ENCODE measurements at places on chromosomes 11 and 22. TPM values are rescaled to one million over a fixed set of nuclear protein-coding genes. Genes with fewer than 3 reads are reported as not detected.

Gene KIAA1671
- total RNA-seq, result 18.8 TPM

Gene OVOL1
- total RNA-seq, result not detected

Gene MN1
- total RNA-seq, result 6.4 TPM

Gene LRRC74B
- total RNA-seq, result not detected

Gene ARFGAP2
- 85.0 TPM for total RNA-seq

Gene ZBTB3
- total RNA-seq, result 6.6 TPM

Gene CTNND1
- total RNA-seq, result 97.7 TPM

DNA sequence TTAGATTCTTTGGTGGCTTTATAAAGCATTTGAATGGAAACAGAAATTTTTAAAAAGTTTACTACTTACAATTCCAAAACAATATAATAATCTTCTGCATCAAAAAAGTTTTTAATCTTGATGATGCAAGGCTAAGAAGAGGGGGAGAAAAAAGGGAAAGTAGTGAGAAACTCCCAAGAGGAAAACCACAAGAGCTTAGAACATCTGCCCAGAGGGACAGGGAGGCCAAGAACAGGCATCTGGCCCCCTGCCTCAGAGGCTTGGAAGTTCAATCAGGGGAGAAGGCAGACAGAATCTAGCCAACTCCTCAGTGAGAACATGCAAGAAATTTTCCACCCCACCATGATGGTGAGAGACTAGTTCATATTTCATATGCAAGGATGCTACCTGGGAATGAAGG lies 23.8 kb upstream of the TTC28 start:
- no peaks in the 10 kb centered on the region for H3K36me3 ChIP-seq
- no peaks in the 10 kb centered on the region for H3K27me3 ChIP-seq
- H3K4me1 ChIP-seq, result no peaks in the 10 kb centered on the region
- H3K4me3 ChIP-seq, result no peak overlapping the region
- H3K27ac ChIP-seq, result no peak overlapping the region

- peak overlapping the region; percentile 59 for H3K27ac ChIP-seq
- DNase-seq, result peak; percentile 64
- peaks cover 24% of the 10 kb centered on the region for H3K36me3 ChIP-seq
- H3K4me3 ChIP-seq, result no peak overlapping the region
Observed at GRCh38 chr22:35314161-35314942, 14.7 kb downstream of the TOM1 start.

- no peaks in the 10 kb centered on the region for H3K36me3 ChIP-seq
- DNase-seq, result no peak
- no peak overlapping the region for H3K4me3 ChIP-seq
- H3K27ac ChIP-seq, result no peak overlapping the region
- H3K4me1 ChIP-seq, result peaks cover 5% of the 10 kb centered on the region
Observed at GRCh38 chr11:76810151-76810853, 27.1 kb downstream of the TSKU start.

DNA sequence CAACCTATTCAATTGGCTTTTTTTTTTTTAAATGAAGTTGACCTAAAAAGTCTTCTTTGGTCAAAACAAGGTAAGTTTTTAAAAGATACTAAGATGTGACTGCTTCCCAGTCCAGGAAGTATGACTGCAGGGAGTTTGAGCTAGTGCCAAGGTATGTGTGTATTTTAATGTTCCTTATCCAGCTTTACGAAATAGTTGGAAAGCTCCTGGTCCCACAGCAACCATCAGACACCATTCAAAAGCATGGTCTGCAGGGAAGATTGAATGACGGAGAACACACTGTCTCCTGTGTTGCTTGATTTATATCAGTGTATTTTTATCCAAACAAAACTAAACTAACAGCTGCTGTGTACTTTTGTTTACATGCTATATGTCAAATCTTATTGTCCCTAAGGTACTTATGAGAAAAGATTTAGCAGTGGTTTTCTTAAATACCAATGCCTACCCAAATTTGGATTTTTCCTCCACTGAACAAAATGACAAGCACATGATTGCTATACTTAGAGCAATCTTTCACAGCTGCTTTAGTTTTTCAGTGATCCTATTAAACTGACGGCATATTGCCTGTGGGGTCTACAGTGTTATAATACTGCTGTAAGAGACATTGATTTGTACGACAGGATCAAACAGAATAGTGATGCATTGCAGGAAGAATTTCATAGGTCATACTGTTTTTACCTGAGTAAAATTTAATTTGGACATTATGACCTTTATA lies 122.9 kb downstream of the DCDC1 start:
- no peaks in the 10 kb centered on the region for H3K27me3 ChIP-seq
- no peak overlapping the region for H3K4me3 ChIP-seq
- no peak overlapping the region for H3K27ac ChIP-seq
- H3K4me1 ChIP-seq, result no peaks in the 10 kb centered on the region
- no peaks in the 10 kb centered on the region for H3K36me3 ChIP-seq

GRCh38 chr11:62186195-62186594 lies 3.8 kb upstream of the SCGB1D1 start:
- no peak for DNase-seq
- H3K4me1 ChIP-seq, result no peaks in the 10 kb centered on the region
- H3K27me3 ChIP-seq, result no peaks in the 10 kb centered on the region
- H3K27ac ChIP-seq, result no peak overlapping the region
- H3K4me3 ChIP-seq, result no peak overlapping the region

DNA sequence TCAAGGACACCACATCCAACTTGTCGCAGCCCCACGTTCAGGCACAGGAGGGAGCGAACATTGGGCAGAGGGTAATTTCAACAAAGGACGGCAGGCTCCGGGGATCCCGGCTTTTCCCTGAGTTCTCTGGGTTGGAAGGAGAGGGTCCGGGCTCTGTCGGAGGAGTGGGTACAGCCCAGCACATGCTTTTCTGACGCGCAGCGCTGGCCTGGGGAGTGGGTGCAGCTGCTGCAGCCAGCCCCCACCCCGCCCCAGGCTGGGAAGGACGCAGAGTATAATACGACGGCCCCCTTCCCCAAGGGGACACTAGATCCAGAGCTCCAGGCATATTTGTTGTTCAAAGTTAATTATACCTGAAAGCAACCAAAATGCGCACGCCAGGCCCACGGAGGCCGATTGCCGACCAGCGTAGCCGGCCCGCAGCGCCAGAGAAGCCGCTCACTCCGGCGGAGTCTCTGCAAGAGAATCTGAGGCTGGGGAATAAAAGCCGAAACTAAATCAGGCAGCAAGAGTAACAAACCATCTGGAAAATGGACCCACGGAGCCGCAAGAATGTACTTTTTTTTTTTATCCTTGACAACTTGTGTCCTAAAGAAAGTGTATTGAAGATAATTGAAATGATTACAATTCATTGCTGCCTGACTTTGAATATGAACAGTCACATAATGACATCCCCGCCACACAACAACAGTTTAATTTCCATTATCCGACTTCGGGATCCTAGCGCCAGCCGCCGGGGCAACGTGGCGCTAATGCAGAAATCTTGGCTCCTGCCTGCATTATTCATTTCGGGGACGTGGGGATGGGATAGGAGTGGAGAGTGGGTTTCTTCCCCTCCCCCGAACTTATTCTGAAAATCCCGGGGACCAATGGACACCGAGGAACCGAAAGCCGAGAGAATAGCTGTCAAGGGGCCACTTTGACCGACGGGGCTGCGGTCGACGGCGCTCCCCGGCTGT lies 14.0 kb upstream of the PAX6 start:
- H3K36me3 ChIP-seq, result no peaks in the 10 kb centered on the region
- H3K27me3 ChIP-seq, result peaks cover 77% of the 10 kb centered on the region
- no peak overlapping the region for H3K4me3 ChIP-seq
- no peak overlapping the region for H3K27ac ChIP-seq

DNA sequence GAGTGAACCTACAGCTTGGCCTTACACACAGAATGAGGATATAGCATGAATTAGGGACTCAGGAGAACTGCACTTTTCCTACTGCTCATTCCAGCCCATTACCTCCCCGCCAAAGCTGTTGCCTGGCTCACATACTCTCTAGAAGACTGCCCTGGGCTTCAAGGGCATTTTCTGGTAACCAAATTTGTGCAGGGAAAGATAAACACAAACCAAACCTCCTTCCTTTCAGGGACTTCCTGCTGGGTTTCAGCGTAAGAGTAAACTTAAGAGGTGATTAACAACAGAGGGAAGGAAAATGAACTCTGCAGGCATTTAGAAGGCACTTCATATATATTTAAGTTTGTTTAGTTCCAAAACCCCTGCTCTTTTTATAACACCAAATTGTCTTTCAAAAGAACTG lies 194.9 kb downstream of the SWAP70 start:
- H3K4me1 ChIP-seq, result peaks cover 12% of the 10 kb centered on the region
- peaks cover 19% of the 10 kb centered on the region for H3K36me3 ChIP-seq
- DNase-seq, result no peak
- H3K4me3 ChIP-seq, result no peak overlapping the region
- H3K27me3 ChIP-seq, result no peaks in the 10 kb centered on the region

- no peaks in the 10 kb centered on the region for H3K27me3 ChIP-seq
- H3K4me3 ChIP-seq, result no peak overlapping the region
- no peaks in the 10 kb centered on the region for H3K4me1 ChIP-seq
- H3K27ac ChIP-seq, result no peak overlapping the region
- H3K36me3 ChIP-seq, result no peaks in the 10 kb centered on the region
- DNase-seq, result no peak
Observed at GRCh38 chr22:37259540-37260029, 15.5 kb upstream of the RAC2 start.

DNA sequence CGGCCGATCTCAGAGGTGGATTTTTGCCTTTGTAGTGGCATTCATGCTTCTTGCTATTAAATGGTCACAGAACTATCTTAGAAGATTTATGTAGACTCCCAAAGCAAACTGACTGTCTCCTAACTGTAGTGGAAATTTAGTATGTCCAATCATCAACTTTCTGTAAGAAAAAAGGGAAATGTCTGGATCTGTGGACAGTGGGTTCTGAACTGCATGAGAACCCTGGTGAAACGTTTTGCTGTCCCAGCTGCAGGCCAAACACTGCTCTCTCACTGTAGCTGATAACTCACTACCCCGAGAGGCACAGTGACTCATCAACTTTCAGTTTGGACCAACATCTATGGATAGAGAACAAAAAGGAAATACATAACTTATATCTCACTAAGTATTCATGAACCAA lies 387.1 kb downstream of the SOX6 start:
- no peaks in the 10 kb centered on the region for H3K27me3 ChIP-seq
- H3K27ac ChIP-seq, result peak overlapping the region; percentile 34
- H3K4me1 ChIP-seq, result peaks cover 30% of the 10 kb centered on the region
- H3K36me3 ChIP-seq, result no peaks in the 10 kb centered on the region
- H3K4me3 ChIP-seq, result no peak overlapping the region
- peak; percentile 76 for DNase-seq

DNA sequence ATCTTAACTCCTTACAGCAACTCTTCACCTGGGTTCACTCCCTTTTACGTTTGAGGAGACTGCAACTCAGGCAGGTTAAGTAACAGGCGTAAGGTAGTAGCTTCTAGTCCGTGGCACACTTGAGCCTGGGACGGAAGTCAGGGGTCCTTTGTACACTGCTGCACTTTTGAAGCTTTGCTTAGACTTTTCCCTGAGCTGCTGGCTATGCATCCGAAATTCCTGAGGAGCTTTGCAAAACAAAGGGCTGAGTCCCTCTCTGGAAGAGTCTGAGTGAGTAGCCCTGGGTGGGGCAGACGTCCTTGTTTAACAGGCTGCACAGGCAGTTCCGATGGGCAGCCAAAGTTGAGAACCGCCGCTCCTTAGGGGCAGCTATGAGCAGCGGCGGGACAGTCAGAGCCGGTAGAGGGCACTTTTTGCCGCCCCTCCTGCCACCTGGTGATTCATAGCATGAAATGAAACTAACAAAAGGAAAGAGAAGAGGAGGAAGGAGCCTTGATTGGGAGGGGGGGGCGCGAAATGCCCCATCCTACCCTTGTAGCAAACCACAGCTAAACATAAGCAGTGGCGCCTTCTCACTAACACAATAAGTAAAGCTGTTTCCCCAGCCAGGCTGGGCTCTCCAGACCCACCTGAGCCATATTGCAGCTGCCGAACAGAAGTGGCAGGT lies 1.4 kb downstream of the TMEM109 start:
- peak overlapping the region; percentile 97 for H3K27ac ChIP-seq
- H3K4me3 ChIP-seq, result peak overlapping the region; percentile 83

DNA sequence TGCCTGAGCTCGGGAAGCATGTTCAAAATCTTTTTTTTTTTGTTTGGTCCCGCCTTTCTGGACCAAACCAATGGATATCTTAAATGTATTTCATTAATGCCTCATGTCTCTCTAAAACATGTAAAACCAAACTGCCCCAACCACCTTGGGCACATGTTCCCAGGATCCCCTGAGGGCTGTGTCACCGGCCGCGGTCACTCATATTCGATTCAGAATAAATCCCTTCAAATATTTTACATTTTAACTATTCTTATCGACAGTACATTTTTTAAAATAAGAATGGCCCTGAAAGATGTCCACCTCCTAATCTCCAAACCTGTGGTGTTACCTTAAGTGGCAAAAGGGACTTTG lies 2.1 kb downstream of the RNH1 start:
- no peak overlapping the region for H3K4me3 ChIP-seq
- no peak for DNase-seq
- H3K36me3 ChIP-seq, result peaks cover 28% of the 10 kb centered on the region
- no peaks in the 10 kb centered on the region for H3K27me3 ChIP-seq
- peak overlapping the region; percentile 100 for H3K27ac ChIP-seq
- no peaks in the 10 kb centered on the region for H3K4me1 ChIP-seq

Data from sigmoid colon (tissue), 7 donors.